Activated naive CD4-positive, alpha-beta T cell treated with anti-CD3 and anti-CD28 coated beads for 36 hours (primary cell): ENCODE measurements at places on chromosomes 2 and 18. TPM values are rescaled to one million over a fixed set of nuclear protein-coding genes. Genes with fewer than 3 reads are reported as not detected.

GRCh38 chr2:10534514-10535250 is 86.6 kb upstream of the ODC1 start:
- no peak for DNase-seq

The DLX1 gene
- total RNA-seq: not detected

The DPYSL5 gene
- total RNA-seq: 0.07 TPM

The TANC1 gene
- total RNA-seq: 2.0 TPM

DNA sequence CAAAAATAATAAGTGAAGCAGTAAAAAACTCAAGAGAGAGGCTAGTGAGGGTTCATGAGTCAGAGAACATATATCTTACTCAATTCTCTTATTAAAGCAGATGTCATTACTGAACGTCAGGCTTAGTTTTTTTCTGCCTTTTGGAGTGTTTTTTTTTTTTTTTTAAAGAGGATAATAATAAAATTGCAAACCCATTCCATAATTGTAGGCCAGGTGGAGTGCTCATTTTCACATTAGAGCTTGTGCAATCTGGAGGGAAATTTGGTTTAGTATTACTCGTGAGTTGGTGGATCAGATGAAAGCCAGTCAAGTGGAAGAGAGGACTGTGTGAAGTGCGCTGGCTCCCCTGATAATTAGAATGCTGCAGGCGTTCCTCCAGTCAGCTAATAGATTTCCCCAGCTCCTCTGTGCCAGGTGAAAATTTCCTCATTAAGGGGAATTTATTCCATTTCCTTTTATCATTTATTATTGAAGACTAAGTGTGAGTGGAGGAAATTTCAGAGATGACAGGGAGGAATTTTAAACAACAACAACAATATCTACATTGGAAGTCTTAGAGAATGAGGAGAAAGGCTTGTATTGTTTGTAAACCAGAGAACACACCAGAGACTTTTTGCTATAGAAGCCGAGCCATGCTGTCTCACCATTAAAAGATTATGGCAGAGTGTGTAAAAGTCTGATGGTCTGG is 74.6 kb downstream of the CPS1 start:
- DNase-seq: no peak

The USP40 gene
- 15.3 TPM for total RNA-seq

DNA sequence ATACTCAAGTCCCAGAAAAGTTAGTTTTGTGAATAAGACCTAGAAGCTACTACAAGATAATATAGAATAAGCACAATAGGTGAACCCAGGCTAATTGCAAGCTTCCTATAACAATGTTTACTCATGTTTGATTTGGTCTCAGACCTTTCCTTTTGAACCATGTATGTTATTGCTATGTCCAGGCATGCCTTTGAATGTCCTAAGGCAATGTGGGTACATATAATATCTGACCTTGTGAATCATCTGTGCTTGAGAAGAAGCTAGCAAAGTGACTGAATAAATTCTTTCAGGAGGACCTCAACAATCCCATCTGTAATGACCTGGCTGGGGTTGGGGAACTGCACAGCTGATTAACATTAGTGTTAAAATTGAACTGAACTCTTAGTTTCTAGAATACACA is 1285.9 kb upstream of the CELF4 start:
- no peak for DNase-seq

- DNase-seq: no peak
These were observed 169.2 kb downstream of the METTL4 start for GRCh38 chr18:2402084-2402483.

GRCh38 chr2:20333738-20334137 is 16.9 kb downstream of the PUM2 start:
- no peak for DNase-seq

The RSAD2 gene
- 9.1 TPM for total RNA-seq

The ALPI gene
- total RNA-seq: not detected

- DNase-seq: no peak
These were observed 197.5 kb upstream of the ARL4C start for GRCh38 chr2:234694244-234695013.

The TSPYL6 gene
- not detected for total RNA-seq

The BIN1 gene
- total RNA-seq: 51.1 TPM

DNA sequence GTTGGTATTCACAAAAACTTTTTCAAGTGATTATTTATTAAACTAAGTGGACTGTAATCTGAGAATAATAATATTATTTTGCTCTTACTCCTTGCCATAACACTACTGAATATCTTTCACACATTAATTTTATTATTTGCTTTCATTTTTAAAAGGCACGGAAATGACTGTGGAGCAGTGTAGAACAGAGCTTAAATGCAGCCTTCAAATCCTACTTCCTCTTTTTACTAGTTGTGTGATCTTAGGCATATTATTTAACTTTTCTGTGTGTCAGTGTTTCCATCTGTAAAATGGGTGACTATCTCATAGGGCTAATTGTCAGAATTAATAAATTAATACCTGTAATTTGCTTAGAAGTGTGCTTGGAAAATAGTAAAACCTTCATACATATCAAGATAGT is 55.5 kb upstream of the SLC8A1 start:
- DNase-seq: no peak

DNA sequence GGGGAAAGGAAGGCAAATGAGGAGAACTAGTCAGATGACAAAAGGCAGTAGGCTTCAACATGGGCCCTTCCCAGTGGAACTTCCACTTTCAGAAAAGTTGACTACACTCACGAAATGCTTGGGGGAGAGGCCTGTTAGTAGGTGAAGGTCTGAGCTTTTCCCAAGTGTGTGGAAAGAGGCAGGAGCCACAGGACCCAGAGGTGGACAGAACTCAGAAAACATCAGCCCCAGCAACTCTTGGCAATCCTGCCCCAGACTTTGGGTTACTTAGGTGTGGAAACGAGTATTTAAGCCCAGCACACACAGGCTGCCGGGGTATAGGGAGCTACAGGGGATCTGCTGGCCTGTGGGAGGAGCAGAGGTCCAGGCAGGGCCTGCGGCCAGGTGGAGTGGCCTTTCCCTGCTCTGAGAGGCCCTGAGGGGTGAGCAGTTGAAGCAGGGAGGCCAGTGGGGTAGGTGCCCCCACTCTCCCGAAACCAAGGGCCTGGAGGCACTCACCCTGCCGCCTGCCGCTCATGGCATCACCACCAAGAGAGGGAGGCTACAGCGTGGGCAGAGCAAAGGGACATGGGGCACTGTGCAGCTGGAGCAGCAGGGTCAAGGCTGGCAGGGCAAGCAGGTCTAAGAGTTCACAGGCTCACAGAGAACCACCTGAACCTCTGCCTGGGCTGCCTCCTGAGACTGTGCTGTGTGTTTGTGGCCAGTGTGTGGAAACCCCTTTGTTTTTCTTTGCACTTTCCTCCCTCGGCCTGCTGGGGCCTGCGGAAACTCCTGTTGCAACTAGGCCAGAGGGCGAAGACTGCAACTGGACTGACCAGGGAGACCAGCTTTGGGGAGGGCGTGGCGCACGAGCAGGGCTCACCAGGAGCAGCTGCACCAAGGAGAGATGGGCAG is 130.7 kb upstream of the SERTAD2 start:
- no peak for DNase-seq

The GALR1 gene
- not detected for total RNA-seq

GRCh38 chr18:37529863-37530262 is 35.7 kb downstream of the CELF4 start:
- DNase-seq: no peak

The POU3F3 gene
- total RNA-seq: not detected

- no peak for DNase-seq
These were observed 44.5 kb upstream of the CHN1 start for GRCh38 chr2:175049661-175050060.

DNA sequence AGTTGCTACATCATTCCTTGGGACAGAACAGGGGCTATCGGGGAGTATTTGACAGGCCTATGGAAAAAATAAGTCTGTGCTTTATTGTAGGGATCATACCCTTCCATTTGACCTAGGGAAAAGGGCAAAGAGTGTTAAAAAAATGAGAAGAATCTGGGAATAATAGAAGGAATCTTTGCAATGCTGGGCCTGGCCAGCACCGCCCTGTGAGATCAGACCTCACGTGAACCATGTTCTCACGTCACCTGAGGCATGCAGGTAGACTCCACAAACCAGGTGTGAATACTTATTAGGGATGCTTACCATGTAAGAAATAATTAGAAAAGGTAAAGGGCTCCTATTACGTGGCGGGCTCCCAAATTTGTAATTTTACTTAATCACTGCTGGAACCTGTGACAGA is 177.5 kb upstream of the GATA6 start:
- no peak for DNase-seq

- no peak for DNase-seq
These were observed 23.2 kb downstream of the LAMA1 start for GRCh38 chr18:7094427-7094826.

- DNase-seq: no peak
These were observed 703.1 kb upstream of the VRK2 start for GRCh38 chr2:57343391-57344006.
